ENCODE measurements at places on chromosomes 5 and 9.

- DNase-seq, result no peak
Observed at GRCh38 chr5:56656846-56657726, 158.3 kb upstream of the MAP3K1 start.

DNA sequence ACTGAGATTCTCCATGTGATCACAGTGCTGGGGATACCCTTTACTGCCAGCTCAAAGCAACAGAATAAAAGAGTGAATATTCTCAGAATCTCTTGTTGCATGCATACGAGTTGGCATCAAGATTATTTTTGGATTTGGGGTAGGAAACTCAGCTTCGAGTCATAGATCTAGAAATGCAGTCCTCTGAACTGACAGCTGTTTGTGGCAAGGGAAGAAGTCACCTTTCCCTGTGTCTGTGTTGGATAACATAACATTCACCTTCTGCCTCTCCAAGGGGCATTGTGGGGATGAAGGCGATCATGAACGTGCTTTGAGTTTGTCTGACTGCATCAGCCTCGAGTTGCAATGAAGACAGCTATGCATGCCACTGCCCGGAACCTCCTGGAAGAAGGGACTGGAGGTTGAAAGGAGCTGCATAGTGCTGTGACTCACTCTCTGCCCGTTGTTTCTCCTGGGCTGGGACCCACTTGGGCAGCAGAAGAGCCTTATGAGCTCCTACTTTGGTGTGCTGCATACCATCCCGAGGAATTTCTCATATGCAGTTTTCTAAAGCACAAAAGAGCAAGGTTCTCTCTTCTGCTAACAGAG is 231.7 kb downstream of the ARHGAP26 start:
- DNase-seq, result no peak

DNA sequence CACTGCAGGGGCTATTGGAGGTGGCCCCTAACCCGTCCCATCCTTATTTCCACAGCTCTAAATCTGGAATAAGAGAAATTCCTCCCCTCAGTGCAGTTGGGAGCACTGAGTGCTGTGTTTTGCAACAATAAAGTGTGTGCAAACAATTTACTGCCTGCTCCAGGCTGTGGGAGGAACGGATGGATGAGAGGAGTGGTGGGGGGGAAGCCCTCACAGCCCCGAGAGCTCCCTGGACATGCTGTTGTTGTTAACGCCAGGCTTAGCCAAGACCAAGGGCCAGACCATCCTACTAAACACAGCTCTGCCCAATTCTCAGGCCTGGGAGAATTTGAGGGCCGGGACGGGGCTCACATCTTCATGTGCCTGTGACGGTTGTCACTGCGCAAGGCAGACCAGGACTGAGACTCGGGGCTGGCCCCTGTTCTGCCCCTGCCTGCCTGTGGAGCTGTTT is 200.2 kb downstream of the DAB2IP start:
- DNase-seq, result no peak

- DNase-seq, result no peak
Observed at GRCh38 chr5:93673316-93673954, 68.0 kb downstream of the POU5F2 start.

GRCh38 chr9:113787871-113788270 is 88.2 kb upstream of the ZNF618 start:
- DNase-seq, result no peak

DNA sequence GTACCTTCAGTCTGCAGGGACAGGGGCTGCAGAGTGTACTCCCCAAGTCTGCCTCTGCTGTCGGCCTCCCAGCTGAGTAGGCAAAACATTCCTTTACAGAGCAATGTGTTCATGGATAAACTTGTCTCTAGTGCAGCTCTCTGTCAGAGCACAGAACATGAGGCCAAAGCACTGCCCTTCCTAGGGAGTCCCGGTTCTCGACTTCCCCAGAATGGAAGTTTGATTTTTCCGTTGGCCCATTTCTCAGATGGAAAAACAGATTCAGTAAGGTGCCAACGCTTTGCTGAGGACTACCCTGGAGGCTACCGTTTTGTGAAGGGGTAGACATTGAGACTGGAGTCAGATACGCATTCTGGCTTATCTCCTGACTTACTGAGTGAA is 422 bp upstream of the TRIM32 start:
- no peak for DNase-seq

- peak; percentile 25 for DNase-seq
Observed at GRCh38 chr5:157816682-157817386, 42.1 kb downstream of the CLINT1 start.

DNA sequence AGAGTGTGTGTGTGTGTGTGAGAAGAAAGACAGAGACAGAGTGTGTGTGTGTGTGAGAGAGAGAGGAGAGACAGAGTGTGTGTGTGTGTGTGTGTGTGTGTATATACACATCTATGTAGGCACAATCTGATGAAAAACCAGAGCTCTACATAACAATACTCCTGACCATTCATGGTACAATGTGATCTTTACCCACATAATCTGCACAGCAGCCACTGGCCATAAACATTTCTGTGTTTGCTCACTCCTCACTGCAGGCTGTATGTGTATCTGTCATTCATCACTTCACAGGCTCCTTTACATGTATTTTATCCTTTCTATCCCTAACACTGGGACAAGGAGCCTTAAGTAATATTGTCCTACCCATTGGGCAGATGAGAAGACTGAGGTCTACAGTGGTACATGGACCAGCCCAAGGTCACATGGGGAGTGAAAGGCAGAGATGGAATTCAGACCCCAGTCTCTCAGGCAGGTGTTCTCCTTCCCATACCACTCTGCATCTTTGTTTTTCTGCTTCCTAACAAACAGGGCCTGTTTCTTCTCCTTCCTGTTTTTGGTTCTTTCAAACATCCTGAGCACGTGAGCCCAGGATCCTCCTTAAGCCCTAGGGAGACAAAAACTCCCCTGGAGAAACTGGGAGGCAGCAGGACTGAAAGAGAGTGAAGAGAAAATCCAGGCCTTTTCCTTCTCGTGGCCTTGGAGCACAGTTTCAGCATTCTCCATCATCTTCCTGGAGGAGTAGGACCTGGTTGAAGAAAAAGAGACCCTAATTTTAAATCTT is 201.7 kb upstream of the MSX2 start:
- DNase-seq, result no peak

DNA sequence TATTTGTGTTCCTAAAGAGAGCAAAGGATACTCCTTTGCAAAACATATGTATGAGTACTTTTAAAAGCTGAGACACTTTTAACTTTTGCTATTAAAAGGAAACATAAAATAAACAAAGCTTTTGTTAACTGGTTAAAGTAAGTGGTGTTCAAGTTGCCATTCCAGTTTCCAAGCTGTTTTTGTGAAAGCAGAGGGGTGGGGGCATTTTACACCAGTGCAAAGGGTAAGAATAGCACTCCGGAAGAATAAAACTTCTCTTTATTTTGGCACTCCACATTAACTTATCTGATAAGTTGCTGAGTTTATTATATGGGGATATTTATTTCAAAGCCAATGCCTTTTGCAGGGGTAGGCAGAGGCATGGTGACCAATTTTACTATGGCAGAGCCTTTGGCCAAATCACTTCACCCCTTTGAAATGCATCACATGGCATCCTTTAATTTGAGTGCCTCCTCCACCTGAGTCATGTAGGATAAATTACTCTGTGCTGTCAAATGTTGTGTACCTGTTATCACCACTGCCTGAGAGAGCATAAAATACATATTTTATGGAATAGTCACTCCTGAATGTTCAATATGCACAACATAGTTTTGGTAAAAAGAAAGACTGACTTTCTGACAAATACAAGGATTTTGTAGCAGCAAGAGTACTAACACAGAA is 62.9 kb downstream of the MLLT3 start:
- no peak for DNase-seq

DNA sequence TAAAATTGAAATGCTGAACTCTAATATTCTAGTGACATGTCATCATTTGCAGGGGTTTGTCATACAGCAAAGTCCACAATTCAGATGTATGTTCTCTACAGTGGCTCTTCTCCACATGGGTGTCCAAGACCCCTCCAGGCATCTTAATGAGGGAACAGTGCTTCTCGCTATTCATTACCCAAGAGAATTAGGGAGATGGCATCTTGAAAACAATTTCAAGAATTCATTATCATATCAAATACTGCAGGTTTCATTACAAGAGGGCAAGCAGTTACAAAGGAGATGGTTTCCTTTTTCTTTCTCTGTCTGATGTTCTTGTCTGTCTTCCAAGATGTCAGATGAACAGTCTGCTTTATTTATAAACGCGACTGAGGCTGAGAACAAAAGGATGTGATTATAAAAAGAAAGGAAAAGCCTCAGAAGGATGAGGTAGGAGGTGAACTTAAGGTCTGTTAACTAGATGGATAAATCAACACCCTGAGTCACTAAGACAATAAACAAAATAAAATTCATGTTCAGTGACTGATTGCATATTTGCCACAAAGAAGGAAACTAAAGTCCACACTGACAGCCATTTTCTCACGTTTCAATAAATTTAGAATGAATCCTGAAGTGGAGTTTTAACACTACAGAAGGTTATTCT is 326.7 kb upstream of the EFNA5 start:
- DNase-seq, result no peak

DNA sequence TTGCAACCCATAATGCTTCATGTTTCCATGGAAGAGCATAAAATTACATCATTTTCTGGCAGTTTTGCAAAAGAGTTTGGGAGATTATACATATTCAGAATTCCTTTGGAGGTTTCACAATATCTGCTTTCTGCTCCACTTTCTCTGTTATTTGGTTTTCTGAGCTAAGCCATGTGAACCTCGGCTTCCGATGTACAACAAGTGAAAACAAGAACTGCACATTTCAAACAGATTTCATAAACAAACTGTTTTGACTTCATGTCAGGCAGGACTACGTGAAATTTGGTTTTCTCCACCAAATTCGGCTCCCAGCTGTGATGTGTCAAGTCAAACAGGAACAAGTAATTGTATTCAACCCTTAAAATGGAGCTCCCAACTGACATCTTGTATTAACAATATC is 609.8 kb downstream of the IRX1 start:
- no peak for DNase-seq

- DNase-seq, result no peak
Observed at GRCh38 chr9:125885405-125886034, 138.3 kb downstream of the PBX3 start.

GRCh38 chr5:55227664-55228430 is 732 bp upstream of the MCIDAS start:
- no peak for DNase-seq

DNA sequence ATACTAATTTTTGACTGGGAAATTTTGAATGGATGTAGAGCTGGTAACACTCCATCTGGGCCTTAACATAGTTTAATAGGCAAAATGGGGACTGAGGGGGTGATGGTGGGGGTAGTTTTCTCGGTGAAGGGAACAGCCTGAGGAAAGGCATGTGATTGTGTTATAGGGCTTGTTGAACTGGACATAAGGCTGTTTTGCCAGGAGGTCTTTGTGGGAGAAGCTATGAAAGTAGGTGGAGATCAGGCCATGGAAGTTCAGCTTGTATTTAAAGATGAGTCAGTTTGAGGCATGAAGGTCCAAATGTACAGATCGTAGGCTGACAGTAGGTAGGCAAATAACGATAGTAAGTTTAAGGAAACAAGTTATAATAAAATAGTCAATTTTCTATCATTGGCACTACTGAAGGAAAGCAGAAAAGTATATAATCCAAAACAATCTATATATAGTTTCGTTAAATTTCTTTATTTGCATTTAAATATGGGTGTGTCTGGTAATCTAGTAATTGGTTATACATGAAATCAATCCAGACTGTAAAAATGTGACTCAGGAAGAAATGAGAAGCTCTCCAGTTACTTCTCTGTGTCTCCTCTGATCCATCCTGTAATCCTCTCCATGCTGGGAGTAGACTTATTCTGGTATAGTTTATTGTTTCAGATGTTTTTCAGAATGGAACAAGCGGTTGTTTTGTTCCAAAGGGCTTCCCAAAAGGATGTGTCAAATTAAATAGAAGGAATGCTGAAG is 2.8 kb downstream of the CSNK1G3 start:
- no peak for DNase-seq

GRCh38 chr9:120066315-120066714 is 513.7 kb downstream of the CDK5RAP2 start:
- no peak for DNase-seq

DNA sequence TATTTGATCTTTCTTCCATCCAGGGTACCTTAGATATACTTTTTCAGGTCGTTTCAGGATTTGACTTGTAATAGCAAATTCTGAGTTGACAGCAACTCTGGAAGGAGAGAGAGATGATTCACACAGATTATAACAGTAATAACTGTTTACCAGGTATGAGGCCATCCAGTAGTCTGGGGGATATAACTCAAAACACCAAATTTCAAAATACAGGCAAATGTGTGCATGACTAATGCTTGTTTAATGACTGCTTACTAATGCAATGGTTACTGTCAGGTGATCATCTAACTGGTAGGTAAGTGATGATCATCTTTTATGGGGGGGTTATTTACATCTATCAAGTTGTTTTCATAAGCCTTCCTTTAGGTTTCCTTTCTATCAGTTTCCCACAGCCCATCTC is 412.3 kb downstream of the MAT2B start:
- DNase-seq, result no peak

- DNase-seq, result no peak
Observed at GRCh38 chr5:58188262-58188651, 271.6 kb downstream of the PLK2 start.

DNA sequence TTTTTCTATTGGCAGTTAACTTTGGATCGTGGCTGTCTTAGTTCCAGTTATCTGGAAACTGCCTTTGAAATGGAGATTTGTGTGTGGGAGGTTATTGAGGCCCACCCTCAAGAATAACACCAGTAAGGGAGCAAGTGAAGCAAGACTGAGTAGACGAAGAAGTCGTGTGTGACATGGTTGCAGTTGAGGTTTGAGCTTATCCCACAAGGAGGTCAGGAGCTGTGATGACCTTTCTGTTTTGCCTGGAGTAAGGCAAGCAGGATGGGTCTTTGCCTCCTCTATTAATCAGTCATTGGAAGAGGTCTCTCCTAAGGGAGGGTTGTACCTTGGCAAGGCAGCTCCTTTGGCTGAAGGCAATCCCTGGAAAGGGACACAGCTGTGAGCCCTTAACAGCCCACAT is 49.6 kb upstream of the CTXN3 start:
- DNase-seq, result no peak

DNA sequence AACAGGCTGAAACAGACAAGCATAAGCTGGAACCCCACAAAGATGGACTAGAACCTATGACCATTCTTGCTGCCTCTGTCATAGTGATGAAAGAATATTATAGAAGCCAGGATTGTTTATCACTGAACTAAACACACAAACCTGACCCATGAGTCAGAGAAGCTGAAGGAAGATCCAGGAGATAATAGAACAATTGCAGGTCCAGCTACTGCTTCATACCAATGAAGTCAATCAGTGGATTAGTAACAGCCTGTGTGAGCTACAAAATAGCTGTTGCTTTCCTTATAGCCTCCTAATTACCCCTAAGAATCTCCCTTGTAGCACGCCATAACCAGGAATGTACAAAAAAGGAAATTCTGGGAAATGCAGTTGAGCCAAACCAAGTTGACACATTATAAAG is 459.9 kb upstream of the ZNF462 start:
- DNase-seq, result no peak

GRCh38 chr9:126856326-126856877 is 4.0 kb upstream of the ZBTB34 start:
- no peak for DNase-seq

DNA sequence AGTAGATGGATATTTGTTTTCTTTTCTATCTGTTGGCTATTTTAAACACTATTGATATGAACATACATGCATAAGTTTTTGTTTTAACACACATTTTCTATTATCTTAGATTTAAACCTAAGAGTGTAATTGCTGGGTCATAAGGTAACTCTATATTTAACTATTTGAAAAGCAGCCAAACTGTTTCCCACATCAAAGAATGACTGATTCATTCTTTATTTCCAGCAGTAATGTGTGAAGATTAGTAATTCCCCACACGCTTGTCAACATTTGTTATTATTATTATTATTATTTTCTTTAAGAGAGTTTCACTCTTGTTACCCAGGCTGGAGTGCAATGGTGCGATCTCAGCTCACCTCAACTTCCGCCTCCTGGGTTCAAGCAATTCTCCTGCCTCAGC is 1495.8 kb downstream of the EFNA5 start:
- no peak for DNase-seq
